ENCODE measurements at places on chromosomes 7 and 10.

DNA sequence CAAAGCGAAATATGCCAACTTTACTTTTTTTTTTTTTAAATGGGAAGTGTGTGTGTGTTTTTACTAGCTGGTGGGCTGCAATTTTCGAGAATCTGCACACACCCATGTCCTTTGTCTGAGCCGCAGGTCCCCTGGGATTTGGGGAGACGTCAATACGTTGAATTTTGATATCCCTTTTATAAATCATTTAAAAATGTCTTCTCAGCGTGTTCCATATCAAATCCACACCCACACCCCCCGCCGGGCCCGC is 404 bp upstream of the FMC1 start:
- no peak for DNase-seq

GRCh38 chr10:117653170-117653515 is 110.6 kb downstream of the EMX2 start:
- DNase-seq, result no peak

GRCh38 chr7:44046321-44047061 is 2.0 kb downstream of the DBNL start:
- no peak for DNase-seq

DNA sequence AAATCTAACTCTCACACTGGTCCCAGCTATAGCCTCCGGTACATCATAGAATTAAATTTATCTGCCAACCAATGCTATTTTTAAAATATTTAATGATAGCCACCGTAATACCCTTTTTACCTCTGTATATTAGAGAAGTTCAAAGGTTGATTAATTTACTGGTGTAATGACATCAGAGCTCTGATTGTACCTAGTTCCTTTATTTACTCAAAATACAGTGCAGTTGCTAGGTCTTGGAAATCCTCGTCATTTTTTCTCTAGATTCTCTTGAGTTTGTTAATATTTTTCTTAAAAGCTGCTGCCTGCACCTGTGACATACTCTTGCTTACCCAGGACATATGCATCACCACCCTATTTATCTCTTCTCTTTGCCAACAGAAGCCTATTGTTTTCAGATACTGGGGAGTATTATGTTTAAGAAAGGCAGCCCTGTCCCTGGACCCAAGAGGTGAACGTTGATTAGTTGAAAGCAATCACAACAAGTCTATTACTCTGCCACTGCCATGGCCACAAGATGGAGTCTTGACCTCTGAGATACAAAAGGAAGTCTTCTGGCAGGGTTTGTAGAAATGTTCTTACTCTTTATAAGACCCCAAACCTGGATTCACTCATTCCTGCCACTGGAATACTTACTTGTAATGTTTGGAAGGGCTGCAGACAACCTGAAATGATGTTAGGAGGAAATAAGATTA is 25.6 kb upstream of the TMEM26 start:
- DNase-seq, result no peak

DNA sequence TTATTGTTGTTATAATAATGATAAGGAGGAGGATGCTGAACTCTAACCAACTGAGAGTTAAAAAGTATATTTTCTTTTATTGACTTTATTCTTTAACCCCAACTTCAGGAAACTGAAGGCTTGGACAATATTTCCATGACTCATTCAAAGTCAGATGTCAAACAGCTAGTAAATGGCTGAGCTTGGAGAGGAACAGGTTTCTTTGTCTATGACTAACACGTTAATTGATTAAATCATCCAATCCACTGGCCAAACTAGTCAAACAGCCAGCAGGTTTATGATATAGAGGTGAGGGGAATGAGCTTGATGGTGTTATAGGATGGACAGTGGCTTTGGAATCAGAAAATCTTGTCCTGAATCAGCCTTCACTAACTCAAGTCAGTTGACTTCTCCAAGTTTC is 119.1 kb upstream of the WDR11 start:
- DNase-seq, result no peak

GRCh38 chr7:125857606-125858005 is 928.0 kb upstream of the POT1 start:
- no peak for DNase-seq

DNA sequence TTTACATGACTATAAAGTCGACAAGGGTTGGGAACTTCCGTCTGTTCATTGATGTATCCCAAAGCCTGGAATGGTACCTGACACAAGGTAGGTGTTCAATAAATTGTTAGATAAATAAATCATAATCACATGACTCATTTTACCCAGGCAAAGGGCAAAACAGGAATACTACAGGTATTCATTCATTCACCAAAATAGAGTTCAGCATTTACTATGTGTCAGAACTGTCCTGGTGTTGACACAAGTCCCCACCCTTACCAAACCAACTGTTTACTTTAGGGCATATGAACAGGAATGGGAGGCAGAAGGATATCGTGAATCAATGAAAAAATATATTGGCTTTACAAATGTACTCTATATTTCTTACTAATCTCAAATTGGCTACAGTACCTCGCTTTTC is 666 bp upstream of the YAE1 start:
- DNase-seq, result no peak

DNA sequence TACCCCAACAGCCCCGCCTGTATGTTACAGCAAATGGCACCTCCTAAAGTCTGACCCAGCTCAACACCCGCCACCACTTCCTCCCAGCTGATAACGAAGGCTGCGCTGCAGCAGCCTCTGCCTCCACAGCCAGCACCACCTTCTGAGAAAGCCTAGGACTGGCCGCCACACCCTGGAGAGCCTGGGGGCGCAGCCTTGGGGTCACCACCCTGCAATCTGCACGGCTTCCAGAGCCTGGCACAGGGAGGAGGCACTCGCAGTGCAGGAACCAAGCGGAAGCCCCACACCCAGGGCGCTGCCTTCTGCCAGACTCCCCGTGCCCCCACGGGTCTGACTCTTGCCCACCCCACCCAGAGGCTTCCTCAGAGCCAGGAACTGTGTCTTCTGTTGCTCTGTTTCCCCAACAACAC is 112.5 kb downstream of the MAD1L1 start:
- no peak for DNase-seq

DNA sequence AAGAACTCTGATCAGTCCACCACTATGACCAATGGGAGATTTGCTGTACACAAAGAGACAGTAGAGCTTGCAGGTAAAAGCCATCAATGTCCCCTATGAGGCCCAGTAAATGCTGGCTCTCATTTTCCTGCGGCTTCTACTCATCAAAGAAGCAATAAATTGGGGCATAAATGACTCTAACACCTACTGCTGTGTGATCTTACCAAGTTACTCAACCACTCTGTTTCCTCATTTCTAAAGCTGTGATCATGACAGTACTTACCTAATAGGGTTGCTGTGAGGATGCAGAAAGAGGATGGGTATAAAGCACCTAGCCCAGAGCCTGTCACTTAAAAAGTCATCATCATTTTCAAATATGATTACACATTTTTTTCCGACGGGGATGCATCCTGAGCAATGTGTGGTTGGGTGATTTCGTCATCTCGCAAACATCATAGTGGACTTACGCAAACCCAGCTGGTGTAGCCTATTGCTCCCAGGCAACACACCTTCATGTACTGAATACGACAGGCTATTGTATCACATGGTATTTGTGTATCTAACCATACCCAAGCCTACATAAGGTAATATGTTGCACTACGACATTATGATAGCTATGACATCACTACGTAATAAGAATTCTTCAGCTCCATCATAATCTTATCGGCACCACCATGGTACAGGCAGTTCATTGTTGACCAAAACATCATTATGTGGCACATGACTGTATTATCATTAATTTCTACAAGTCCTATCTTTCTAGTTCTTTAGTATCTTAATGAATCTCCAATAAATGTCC is 7.1 kb upstream of the MGMT start:
- no peak for DNase-seq

GRCh38 chr7:142873281-142873784 is 12.2 kb downstream of the TRPV6 start:
- no peak for DNase-seq

GRCh38 chr7:70776627-70777101 is 355.3 kb upstream of the GALNT17 start:
- peak; percentile 84 for DNase-seq

- no peak for DNase-seq
Observed at GRCh38 chr7:89072081-89072480, 276.5 kb upstream of the TEX47 start.

GRCh38 chr7:88668591-88668990 is 90.9 kb upstream of the ZNF804B start:
- no peak for DNase-seq

GRCh38 chr7:27771111-27771510 is 31.1 kb downstream of the TAX1BP1 start:
- DNase-seq, result no peak

- no peak for DNase-seq
Observed at GRCh38 chr10:2425320-2425719, 642.0 kb upstream of the PFKP start.

GRCh38 chr10:101878869-101879268 is 35.3 kb upstream of the KCNIP2 start:
- no peak for DNase-seq

- DNase-seq, result no peak
Observed at GRCh38 chr10:101938305-101939007, 94.9 kb upstream of the KCNIP2 start.

GRCh38 chr7:120014925-120015465 is 258.0 kb upstream of the KCND2 start:
- DNase-seq, result no peak

GRCh38 chr10:112330162-112330561 is 43.8 kb upstream of the ACSL5 start:
- DNase-seq, result no peak

DNA sequence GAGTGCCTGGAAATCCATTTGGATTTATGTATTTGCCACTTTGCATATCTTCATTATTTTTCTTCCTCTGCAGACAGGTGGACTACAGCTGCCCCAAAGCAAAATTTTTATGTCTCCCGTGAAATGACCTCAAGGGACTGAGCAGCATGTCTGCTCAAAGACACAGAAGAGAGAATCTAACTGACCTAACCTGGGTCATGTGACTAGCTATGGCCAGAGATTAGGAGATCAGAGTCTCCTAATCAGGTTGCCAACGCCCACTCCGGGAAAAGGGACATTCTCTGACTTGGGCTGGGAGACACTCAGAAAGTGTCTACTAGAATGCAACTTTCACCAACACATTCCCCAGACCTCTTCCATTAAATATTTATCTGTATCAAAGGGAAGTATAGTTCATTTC is 2.5 kb upstream of the BAMBI start:
- DNase-seq, result peak; percentile 5

- no peak for DNase-seq
Observed at GRCh38 chr7:127447326-127447945, 54.9 kb upstream of the ZNF800 start.

GRCh38 chr7:20244334-20245120 is 27.3 kb upstream of the MACC1 start:
- no peak for DNase-seq

DNA sequence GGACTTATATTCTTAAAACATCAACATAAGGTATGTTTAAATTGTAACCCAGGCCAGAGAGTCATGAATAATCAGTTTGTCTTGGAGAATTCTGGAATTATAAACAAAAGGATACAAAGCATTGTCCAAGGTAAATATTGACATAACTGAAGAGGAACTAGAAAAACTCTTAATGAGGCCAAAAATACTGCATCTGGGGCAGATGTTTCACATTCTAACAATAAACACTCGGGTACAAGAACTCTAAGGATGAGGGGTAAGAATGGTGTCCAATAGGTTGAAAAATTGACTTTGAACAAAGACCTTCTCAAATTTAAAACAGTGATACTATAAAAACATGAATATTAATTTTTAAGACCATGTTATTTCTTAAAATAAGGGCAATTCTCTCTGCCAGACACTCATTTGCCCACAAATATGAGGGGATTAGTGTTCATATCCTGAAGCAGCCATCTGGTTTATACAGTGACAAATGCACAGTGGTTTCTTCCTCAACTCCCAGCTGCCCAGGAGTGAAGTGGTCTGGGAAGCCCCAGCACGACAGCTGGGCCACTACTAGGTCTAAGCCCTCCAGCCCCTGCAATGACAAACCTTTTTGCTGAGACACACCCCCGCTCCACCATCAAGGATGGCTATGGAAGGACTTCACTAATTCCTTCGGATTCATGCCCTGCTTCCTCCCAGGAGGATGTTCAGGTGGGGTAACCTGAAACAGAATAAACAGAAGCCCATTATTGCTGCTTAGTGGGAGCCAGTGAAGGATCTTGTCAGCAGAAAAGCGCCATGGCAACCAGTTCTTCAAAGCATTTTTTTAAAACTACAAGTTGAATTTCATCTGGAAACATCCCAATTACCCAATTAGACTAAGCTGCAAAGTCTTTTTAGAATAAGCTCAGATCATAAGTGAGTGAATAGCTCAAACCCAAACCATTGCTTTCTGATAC is 107.5 kb upstream of the ARID5B start:
- DNase-seq, result no peak

DNA sequence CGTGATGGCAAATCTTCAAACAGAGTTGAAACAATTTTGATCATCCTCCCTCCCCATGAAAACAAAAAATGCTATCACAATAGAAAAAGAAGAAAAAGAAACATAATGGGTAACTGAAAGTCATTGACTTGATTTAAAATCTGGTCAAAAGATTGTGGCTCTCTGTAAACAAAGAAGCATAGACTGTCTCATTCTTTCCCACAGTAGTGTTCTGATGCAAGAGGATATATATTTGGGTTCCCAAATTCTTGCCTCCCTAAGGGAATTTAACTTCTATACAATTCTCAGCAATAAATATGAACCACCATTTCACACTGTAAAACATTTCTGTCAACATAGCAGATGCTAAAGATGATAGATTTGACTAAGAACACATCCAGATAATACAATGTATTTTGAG is 32.8 kb upstream of the MEOX2 start:
- no peak for DNase-seq
